ENCODE measurements at places on chromosomes 6 and 20.

DNA sequence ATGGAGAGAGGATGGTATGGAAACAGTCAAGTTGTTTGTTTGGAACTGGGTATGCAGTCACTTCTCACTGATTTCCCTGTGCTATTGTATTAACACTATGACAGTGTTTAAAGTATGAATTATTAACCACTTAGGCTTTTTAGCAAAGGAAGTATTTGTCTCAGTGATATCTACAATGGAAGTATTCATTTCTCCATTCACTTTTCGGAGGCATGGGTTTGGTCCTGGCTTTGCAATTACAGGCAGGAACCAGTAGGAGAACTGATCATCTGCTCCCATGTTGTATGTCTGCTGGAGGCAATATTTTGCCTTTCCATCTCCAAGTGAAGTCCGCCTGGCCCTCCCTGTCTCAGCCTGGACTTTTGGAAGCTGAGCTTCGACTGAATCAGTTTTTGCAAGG, 30.6 kb upstream of the EXOC2 start:
- DNase-seq = no peak

DNA sequence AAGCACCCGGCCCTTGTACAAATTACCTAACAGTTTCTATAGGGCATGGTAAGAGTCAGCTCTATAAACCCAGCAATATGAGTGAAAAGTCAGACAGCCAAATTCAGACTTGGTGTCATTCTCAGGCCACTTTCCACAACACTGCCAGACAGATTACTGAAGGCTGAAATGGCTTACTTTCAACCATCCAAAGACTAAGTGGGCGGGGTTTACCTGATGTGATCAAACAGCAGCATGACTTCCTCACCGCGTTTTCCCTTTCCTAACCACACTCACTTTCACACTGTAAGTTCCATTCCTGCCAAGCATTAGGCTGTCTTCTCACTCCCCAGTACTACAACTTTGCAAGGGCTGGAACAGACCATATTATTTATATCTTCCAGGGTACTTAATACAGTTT, 85.9 kb downstream of the SMLR1 start:
- no peak for DNase-seq

DNA sequence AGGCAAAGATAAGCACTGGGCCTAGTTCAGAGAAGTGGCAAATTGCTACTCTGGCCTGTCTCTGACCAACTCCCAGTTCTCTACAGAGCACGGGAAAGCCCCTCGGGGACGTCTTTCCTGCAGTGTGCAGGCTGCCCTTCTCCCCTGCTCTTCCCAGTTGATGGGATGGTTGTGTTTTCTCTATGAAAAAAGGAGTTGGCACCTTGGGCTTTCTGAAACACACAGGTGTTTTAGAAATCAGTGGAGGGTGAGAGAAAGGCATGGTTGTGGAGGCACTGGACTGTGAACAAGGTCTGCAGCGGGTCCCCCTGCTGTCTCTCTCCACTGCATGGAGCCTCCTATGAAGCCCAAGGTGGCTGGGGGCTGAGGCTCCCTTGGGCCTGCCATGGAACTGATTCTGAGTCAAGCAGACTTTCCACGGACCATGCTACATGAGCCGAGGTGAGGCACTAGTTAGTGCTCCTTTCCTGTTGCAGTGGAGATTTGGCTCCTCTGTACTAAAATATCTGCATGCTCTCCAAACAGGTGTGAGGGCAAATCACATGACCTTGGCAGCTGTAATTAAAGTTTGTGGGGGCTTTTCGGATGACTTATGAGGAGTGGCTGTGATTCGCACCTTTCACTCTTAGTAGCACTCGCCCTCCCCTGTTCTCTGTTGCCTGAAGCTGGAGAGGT, 16.3 kb downstream of the GTSF1L start:
- DNase-seq = no peak

- no peak for DNase-seq
Measured at GRCh38 chr20:4369119-4369797, 352.5 kb upstream of the PRND start.

DNA sequence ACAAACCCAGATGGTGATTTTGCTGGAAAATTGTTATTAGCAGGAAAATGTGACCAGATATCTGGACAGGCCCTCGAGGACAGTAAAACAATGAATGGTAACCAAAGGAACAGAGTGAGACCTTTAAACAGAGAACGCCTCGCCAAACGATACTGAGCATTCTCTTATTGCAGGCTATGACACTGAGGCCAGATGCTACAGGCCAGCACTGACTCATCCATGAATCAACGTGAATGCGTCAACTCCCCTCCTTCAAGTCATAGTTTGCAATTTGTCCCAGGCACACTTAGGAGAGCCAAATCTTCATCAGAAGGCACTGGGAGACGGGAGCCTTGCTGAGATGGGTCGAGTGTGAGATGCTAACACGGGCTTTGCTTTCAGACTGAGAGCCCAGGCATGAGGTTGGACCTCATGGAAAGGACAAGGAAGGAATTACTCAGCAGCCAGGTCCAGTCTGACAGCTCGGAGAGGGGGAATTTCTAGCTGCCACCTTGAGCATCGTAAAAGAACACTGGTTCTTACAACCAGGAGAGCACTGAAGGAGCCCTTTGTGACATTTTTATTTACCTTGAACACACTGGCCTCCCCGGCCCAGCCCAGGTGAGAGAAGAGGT, 60.7 kb downstream of the BMP7 start:
- DNase-seq = no peak

- DNase-seq = no peak
Measured at GRCh38 chr6:110325197-110325596, 33.0 kb downstream of the METTL24 start.

Data from activated gamma-delta T cell (primary cell).